Epithelial cell of proximal tubule (primary cell): ENCODE measurements at places on chromosomes 12 and 14. TPM values are rescaled to one million over a fixed set of nuclear protein-coding genes. Genes with fewer than 3 reads are reported as not detected.

DNA sequence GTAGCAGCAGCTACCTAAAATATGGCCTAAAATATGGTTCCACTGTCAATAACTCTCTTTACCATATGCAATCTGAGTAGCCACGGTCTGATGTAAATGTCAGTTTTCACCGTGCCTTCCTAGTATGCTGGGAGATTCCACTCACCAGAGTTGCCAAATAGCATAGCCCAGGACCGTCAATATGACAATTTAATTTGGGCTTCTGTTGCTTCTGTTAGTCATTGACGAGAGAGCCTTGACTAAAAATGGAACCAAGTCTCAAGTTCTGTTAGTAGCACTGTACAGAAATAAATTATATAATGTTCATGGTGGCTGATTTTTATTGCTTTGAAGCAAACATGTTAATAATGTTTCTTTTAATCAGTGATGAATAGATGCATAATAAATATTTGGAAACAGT lies 348.4 kb downstream of the BCAT1 start:
- no peak for DNase-seq

DNA sequence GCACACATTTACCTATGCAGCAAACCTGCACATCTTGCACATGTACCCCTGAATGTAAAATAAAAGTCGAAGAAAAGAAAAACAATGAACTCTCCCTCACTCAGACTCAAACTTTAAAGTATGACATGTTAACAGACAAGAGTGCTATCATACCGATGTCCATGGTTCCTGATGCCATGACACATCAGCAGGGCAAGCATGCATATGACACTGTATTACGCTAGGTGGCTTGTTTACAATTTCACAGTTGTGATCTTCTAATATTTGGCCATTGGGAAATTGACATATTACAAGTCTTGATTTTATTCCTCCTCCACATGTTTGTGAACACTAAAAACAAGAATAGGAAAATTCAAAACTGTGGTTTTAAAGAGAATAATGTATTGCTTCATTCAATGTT lies 126.6 kb downstream of the ADAMTS20 start:
- no peak for DNase-seq

DNA sequence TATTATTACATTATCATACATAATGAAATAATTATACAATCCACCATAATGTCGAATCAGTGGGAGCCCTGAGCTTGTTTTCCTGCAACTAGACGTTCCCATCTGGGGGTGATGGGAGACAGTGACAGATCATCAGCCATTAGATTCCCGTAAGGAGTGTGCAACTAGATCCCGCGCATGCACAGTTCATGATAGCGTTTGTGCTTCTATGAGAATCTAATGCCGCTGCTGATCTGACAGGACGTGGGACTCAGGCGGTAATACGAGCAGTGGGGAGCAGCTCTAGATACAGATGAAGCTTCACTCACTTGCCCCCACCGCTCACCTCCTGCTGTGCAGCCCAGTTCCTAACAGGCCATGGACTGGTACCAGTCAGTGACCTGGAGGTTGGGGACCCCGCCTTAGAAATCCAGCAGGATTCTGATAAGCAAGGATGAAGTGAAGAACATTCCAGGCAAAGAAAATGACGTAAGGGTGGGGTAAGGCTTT lies 204.6 kb downstream of the ETV6 start:
- no peak for DNase-seq

DNA sequence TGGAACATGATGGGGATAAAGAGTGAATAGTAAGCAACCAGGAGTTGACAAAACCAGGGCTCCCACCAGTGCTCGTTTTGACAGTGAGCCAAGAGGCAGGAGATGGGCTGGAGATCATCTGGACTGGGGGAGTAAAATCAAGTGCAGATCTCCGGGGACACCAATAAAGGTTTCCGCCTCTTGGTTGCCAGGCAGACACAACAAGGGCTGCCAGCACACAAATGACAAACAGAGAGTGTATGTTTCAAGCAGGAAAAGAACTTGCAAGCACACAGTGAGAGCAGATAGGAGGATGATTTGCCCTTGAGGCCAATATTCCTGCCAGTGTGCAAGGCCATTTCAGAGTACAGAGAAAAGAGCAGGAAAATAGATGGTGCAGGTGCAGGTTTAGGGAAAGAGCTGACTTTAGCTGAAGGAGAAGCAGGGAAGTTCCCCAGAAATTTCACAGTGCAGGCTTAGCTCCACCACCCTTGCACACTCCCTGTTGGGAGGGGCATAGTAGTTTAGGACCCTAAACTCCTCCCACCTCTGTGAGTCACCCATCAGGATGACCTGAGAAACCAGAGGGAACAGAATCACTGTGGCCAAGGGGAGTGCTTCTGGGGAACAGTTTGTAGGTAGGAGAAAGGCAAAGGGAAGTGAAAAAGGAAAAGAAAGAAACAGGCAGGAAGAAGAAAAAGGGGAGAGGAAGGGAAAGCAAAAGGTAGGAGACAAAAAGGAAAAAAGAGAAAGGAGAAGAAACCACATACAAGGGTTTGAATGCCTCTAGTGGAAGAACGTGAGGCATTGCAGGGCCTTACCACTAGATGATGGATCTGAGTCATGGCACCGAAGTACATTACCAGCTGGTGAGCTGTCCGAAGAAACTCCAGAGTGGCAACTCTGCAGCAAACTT lies 404.4 kb downstream of the SLC6A15 start:
- DNase-seq = peak; percentile 13

- no peak for DNase-seq
Measured at GRCh38 chr12:45131506-45131905, 80.6 kb upstream of the DBX2 start.

DNA sequence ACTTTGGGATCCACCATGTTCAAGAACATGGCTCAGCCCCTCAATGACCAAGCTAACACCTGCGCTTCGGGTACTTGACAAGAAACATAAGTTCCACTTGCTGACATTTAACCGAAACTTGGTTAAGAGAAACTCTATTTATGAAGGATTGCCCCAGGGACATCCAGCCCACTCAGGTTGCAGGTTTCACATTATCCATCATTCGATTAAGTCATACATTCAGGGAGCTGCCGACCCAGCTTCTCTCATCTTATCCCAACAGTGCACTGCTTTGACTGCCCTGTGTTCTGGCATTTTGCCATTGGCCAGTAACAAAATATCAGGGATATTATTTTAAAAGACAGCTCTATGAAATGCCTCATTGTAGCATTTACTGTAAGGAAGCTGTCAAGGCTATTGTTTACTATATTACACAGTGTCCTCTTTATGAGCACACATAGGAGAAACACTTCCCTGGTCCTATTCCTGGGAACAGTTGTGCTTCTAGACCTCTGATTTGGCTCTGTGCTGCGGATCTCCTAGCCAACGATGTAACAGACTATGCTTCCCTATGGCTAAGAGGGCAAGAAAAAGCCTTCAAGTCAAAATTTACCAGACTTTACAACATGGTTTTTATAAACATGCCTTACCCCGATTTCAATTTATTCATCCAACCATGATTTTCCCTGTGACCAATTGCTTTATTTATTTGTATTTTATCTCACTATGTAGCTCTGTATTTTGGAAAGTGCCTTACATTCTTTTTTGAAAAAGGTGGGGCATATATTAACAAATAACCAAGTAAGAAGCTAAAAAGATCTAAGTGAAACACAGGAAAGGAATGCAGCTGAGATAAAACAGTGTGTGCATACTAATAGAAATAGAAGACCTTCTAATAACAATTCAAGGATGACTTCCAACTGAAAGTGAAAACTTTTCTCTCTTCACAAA lies 109.3 kb downstream of the ITPR2 start:
- DNase-seq = no peak

GRCh38 chr14:54253195-54253947 lies 143.4 kb upstream of the CDKN3 start:
- peak; percentile 93 for DNase-seq

- no peak for DNase-seq
Measured at GRCh38 chr14:79570648-79571047, 640.7 kb downstream of the DIO2 start.

GRCh38 chr12:68866950-68867349 lies 59.0 kb downstream of the MDM2 start:
- DNase-seq = no peak

DNA sequence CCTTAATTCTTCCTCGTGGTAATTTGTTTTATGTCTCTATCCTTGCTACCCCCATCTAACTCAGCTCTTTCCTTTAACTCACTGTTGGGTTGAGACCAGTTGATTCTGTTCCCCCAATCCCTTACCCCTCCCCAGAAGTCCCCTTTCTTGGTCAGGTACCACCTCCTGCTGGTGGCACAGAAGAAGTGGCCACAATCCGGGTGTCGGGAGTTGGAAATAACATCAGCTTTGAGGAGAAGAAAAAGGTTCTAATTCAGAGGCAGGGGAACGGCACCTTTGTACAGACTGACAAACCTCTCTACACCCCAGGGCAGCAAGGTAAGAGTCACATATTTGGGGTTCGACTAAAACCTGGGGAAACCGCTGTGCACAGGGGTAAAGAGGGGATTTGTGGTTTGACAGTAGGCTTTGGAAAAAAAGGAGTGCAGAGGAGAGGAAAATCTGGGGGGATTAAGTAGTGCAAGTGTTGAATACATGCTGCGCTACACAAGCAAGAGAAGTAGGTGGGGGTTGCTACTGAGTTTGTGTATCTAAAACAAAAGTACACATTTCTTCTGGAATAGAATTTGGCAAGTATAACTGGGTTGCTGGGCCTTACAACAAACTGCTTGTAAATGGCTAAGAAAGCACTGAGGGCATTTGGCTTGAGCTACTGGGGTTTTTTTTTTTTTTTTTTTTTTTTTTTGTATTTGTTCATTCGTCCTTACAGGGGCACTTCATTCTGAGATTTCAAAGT lies 1.3 kb downstream of the A2ML1 start:
- no peak for DNase-seq

GRCh38 chr14:76089575-76089974 lies 62.1 kb upstream of the GPATCH2L start:
- no peak for DNase-seq

DNA sequence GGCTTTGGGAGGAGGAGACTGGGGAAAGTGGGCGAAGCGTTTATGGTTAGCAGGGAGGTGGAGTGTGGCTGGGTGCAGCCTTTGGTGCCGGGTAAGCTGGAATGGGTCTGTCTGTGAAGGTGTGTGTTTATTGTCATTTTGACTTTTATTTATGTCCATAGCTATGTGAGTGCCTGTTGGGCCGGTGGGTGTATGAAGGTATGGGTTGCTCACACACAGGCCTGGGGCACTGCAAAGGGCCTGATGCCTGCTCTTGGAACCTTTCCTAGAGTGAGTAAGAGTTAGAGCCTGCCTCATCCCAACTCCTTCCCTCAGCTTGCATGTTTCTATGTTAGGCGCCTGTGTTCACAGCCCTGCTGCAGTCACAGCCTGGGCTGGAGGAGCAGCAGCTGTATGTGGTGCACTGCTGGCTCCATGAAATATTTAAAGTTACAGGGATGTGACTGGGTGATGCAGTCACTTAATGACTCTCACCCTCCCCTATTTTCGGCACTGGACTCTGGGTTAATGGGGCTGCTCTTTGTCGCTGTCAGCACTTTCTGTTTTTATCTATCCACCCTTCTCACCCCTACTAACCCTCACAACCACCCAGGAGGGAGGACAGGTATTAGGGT lies 2.6 kb upstream of the PPP1R1A start:
- DNase-seq = no peak

- no peak for DNase-seq
Measured at GRCh38 chr12:54147606-54148005, 41.2 kb downstream of the SMUG1 start.

DNA sequence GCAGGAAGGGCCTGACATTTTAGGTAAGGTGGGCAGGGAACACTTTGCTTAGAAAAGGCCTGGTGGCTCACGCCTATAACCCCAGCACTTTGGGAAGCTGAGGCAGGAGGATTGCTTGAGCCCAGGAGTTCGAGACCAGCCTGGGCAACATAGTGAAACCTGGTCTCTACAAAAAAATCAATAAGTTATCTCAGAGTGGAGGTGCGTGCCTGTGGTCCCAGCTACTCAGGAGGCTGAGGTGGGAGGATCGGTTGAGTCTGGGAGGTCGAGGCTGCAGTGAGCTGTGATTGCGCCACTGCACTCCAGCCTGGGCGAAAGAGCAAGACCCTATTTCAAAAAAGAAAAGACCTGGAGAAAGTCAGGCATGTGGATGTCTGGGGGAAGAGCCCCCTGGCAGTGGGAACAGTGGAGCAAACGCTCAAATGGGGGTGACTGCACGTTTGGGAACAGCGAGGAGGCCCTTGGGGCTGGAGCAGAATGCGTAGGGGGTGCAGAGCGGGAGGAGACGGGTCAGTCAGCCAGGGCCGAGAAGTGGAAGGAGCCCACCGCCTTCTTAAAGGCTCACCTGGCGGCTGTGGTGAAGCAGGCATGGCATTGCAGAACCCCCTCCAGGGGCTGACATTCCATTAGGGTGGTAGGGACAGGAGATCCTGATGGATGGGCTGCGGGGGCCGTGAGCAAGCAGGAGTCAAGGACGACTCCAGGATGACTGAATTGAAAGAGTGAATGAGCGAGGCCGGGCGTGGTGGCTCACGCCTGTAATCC lies 6.2 kb upstream of the KIF26A start:
- no peak for DNase-seq

- no peak for DNase-seq
Measured at GRCh38 chr12:57731411-57732080, 7.0 kb downstream of the AGAP2 start.

DNA sequence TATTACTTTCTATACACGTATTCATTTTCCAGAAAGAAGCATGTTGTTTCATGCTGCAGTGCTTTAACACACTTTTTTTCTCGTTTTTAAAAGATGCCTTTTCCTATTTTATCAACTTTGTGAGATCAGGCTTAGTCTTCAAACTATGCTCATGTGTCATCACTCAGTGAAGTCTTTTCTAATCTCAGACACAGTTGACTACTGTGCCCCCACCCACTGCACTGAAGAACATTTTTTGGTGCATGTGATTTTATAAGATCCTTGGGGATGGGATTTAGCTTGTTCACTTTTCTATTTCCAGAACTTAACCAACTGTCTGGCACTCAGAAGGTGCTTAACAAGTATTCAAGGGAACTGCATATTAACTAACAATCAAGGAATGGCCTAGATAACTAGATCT lies 85.5 kb downstream of the CDK17 start:
- DNase-seq = no peak

GRCh38 chr12:41850046-41850445 lies 294.6 kb downstream of the GXYLT1 start:
- no peak for DNase-seq

DNA sequence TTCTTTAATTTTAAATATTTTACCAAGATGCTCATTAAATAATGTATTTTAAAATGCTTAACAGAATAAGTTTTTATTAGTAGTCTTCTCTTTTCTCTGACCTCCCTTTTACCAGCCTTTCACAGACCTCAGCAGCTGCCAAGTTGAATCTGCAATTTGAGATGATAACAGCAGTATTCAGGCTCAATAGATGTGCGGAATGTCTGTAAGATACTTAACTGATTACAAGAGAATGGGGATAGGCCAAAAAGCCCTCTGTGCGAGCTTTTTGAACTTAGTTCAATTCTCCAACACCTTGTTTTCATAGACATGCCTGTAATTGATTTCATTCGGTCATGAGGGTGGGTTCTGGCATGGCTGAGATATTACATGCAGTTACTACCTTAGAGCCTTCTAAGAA lies 277.2 kb downstream of the TMTC2 start:
- no peak for DNase-seq

The OLR1 gene
- not detected in 2 replicates for total RNA-seq

The OR6C2 gene
- total RNA-seq = not detected in 2 replicates

The PMEL gene
- total RNA-seq = 1.4 and 3.7 TPM in 2 replicates

The CLEC4E gene
- total RNA-seq = 6.7 and 11.3 TPM in 2 replicates

The ENDOU gene
- not detected in 2 replicates for total RNA-seq

The ERP27 gene
- 0.58 and 1.4 TPM in 2 replicates for total RNA-seq

The BDKRB2 gene
- total RNA-seq = under 0.01 and 0.29 TPM in 2 replicates

The INSM2 gene
- total RNA-seq = not detected in 2 replicates

The RBP5 gene
- total RNA-seq = not detected in 2 replicates

The TCHP gene
- 20.0 and 37.5 TPM in 2 replicates for total RNA-seq

The CARMIL3 gene
- 0.07 TPM in 1 of 2 replicates, not detected in the other for total RNA-seq

The HOXC11 gene
- total RNA-seq = 0.51 and 1.0 TPM in 2 replicates

The ATXN7L3B gene
- 13.1 and 20.5 TPM in 2 replicates for total RNA-seq

The ADAM21 gene
- 0.22 TPM in 1 of 2 replicates, not detected in the other for total RNA-seq

The SMCO2 gene
- total RNA-seq = not detected in 2 replicates

The AQP5 gene
- total RNA-seq = 0.07 TPM in 1 of 2 replicates, not detected in the other
